ENCODE measurements at places on chromosomes 4 and X.

DNA sequence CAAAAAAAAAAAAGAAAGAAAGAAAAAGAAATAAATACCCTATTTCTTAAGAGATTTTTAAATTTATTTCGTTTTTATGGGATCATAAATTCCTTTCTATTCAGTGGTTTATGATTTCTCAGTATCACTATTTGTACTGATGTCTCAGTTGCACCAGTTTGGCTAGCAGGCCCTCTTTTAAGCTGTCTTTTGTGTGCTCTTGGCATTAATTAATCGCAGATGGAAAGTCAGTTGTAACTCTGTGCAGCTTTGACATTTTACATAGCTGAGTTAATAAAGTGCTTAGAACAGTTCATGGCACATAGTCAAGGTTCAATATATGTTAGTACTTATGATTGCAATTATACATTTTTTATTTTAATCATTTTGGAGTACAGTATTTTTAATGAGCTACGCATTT, 123.7 kb upstream of the NUDT6 start:
- no peak for DNase-seq

- no peak for DNase-seq
Observed at GRCh38 chr4:8867624-8868320, 3.9 kb downstream of the HMX1 start.

DNA sequence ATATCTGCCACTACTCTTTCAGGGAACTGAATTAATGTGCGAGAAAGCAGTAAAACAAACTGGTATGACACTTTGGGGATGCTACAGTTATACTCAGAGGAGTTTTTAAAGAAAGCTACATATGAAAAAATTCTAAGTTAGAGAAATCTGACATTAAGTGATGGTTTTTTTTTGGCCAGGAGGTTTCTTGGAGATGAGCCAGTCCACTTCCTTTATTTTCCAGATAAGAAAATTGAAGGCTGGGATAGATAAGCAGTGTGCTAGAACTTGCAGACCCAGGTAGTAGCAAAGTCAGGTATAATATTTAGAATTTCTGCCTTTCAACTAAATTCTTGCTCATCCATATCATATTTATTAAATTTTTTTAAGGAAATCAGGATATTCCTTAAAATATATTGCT, 106.8 kb downstream of the FAT4 start:
- no peak for DNase-seq

GRCh38 chr4:151541389-151542071, 132.6 kb downstream of the FHIP1A start:
- DNase-seq = no peak

DNA sequence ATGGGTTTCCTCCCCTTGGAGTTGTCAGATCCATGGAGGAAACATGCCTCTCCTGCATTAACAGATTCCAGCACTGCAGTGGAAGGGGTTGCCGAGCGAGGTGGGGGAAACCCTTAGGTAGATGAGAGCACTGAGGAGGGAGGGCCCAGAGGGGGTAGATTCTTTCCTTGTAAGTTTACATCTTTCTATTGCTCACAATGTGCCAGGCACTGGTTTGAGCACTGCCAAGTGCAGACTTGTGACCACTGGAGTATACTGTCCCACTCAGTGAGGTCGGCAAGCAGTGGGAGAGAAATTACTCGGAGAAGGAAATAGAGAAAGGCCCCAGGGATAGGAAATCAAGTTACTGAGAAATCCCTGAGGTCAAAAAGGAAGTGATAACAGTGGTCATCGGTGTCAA, 27.8 kb upstream of the TMEM154 start:
- no peak for DNase-seq

DNA sequence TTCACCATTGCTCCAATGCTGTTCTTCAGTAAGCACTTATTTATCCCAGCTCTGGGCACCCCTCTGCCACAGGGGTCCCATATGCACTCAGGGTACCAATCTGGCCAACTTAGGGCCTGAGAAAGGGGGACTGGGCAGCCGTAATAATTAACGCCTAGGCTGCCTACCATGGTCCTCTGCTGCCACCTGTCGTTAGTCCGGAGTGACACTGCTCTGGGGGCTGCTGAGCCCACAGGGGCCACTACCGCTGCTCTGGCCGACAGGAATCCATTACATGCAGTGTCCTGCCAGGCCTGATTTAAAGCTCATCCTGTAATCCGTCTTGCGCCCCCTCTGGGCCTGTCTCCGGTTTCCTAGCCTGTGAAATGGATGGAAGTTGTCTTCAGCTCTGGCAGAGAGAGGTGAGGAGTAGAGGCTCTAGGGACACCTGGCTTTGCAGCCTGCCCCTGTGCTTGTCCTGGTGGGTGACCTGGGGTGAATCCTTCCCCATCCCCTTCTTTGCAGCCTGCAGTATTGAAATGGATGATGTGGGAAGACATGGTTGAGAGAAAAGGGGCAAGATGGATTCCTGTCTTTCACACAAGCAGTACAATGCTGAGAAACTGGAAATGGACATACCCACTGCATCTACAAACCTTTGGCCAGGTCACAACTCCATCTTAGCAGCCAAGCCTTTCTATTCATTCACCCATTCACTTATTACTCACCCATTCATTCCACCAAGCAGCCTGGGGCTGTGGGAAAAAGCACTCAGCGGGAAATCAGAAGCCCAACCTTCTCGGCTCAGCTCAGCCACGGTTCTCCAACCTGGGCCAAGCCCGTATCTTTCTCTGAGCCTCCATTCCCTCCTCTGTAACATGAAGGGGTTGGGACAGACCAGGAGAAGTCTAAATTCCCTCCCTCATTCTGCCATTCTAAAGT, 116.3 kb upstream of the NALF2 start:
- DNase-seq = peak; percentile 53

DNA sequence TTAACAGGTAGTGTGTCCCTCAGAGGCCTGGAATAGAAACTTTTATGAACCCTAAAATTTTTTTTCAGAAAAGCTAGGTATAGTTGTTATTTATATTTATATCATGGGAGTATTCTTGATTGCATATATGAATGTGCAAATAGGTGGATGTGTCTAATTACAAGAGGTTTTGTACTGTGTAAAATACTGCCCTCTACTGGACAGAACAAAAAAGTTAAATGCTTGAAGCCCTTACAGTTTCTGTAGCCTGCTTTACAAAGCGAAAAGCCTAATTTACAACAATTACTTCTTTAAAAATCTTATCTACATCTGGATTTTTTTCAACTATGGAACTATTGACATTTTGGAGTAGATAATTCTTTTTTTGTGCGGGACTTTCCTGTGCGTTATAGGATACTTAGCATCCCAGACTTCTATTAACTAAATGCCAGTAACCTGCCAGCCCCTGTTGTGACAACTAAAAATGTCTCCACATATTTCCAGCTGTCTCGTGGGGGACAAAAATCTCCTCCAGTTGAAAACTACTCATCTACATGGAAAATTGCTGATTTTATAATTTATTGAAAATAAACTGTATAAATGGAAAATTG, 35.1 kb downstream of the ENPEP start:
- DNase-seq = no peak
